Mesenchymal stem cell (in vitro differentiated cells and primary cell): ENCODE measurements at places on chromosomes 16 and 17.

DNA sequence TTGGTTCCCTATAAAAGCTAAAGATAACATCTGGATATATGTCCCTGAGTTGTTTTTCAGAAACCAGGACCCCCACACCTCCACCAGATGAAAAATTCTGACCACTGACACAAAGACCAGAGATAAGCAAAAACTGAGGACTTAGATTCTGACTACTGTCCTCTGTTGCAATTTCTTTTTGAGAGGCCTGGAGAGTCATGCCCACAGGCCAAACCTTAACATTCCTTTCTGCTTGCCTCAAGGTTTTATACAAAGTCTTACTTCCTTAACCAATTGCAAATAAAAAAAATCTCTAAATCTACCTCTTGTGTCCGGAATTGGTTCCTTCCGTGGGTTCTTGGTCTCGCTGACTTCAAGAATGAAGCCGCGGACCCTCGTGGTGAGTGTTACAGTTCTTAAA lies 228.5 kb downstream of the ABCC12 start:
- H3K27ac ChIP-seq = no peak overlapping the region
- no peaks in the 10 kb centered on the region for H3K27me3 ChIP-seq
- no peak overlapping the region for H3K4me3 ChIP-seq
- no peaks in the 10 kb centered on the region for H3K4me1 ChIP-seq

DNA sequence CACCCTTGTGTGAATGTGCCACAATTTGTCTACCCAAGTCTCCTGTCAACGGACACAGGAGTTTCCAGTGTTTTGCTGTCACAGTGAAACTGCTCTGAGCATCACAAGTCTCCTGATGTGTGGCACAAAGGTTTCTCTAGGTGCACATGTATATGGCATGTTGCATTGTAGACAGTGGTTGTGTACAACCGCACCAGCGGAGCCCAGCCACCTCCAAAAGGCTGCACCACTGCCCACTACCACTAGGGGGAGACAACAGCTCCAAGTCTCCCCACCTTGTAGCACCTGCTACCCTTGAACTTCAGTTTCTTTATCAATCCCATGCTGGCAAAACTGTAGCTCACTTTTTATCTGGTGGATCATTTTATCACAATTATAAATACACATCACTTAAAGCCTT lies 95.5 kb upstream of the ZNF469 start:
- H3K27me3 ChIP-seq = no peaks in the 10 kb centered on the region
- peaks cover 2% of the 10 kb centered on the region for H3K4me1 ChIP-seq
- no peak overlapping the region for H3K4me3 ChIP-seq

GRCh38 chr16:84777435-84777834 lies 42.4 kb upstream of the CRISPLD2 start:
- H3K4me1 ChIP-seq = no peaks in the 10 kb centered on the region
- no peaks in the 10 kb centered on the region for H3K27me3 ChIP-seq
- H3K4me3 ChIP-seq = no peak overlapping the region
- DNase-seq = no peak
- peaks cover 74% of the 10 kb centered on the region for H3K36me3 ChIP-seq

- no peaks in the 10 kb centered on the region for H3K36me3 ChIP-seq
- peaks cover 20% of the 10 kb centered on the region for H3K27me3 ChIP-seq
- peak; percentile 32 for DNase-seq
- H3K4me3 ChIP-seq = no peak overlapping the region
- peaks cover 18% of the 10 kb centered on the region for H3K4me1 ChIP-seq
Observed at GRCh38 chr17:19753051-19753509, 5.0 kb upstream of the ALDH3A1 start.

GRCh38 chr17:74417178-74418045 lies 14.5 kb upstream of the GPRC5C start:
- no peaks in the 10 kb centered on the region for H3K36me3 ChIP-seq
- no peak overlapping the region for H3K27ac ChIP-seq
- DNase-seq = peak; percentile 51
- peaks cover 13% of the 10 kb centered on the region for H3K4me1 ChIP-seq
- H3K4me3 ChIP-seq = peak overlapping the region; percentile 14

DNA sequence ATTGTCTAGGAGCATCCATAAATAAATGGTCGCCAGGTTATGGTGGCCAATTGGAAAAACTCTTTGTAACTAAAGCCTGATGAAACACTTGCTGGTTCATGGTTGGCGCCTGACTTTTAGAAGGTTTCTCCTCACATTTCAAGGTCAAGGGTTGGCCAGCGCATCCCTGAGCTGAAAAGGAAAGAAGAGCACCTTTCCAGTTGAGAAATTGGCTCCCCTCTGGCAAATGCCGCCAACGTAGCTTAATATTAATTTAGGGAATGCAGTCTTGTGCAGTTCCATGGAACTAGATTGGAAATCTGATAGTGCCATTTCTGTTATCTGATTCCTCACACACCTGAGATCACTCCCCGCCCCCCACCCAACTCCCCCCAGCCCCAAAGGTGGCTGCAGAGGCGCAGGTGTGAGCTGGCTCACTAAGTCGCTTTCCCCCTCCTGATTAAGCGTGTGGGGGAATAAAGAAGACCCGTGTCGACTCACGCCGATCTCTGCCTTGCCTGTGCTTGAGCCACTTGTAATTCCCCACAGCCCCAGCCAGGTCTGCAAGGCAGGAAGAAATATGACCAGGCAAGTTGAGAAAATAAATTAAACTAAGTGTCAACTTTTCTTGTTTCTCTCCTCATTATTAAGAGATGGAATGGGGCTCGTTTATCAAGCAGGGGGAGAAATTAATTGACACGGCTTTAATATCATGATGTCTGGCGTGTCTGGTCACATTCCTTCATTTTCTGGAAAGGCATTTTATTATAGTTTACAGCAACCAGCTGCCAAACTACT lies 157.7 kb downstream of the CCDC182 start:
- no peak for DNase-seq
- peaks cover 13% of the 10 kb centered on the region for H3K4me1 ChIP-seq
- no peak overlapping the region for H3K4me3 ChIP-seq
- H3K27ac ChIP-seq = no peak overlapping the region
- H3K36me3 ChIP-seq = no peaks in the 10 kb centered on the region

DNA sequence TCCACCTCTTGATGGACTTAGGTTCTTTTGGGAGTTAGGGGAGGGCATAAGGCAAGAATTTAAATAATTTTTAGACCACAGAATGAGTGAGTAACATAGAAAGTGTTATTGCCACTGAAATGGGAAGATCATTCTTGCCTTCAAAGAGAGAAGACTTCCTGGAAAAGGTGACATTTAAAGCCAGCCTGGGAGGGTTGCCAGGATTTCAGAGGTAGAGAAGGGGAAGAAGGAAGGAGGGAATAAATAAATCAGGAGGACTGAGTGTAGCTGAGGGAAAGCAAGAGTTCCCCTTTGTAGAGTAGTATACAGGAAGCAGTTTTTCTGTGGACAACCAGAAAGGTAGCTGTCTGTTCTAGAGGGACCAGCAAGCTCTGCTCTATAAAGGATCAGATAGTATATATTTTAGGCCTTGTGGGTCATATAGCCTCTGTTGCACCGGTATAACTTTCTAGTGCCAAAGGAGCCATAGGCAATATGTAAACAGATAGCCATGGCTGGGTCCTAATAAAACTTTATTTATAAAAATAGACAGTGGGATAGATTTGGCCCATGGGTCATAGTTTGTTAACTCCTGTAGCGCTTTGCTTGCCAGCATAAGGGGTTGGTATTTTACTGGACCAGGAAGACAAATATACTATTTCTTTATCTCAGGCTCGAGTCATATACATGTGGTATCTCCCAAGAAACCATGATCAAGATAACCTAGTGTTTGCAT lies 147.2 kb upstream of the CACNG5 start:
- peaks cover 17% of the 10 kb centered on the region for H3K36me3 ChIP-seq
- no peak overlapping the region for H3K27ac ChIP-seq
- H3K4me1 ChIP-seq = peaks cover 8% of the 10 kb centered on the region
- no peak overlapping the region for H3K4me3 ChIP-seq

- peaks cover 23% of the 10 kb centered on the region for H3K4me1 ChIP-seq
- no peak overlapping the region for H3K4me3 ChIP-seq
- no peak overlapping the region for H3K27ac ChIP-seq
- peaks cover 2% of the 10 kb centered on the region for H3K36me3 ChIP-seq
Observed at GRCh38 chr17:57465610-57466009, 209.3 kb downstream of the MSI2 start.

GRCh38 chr16:5416013-5416412 lies 318.4 kb upstream of the EEF2KMT start:
- no peaks in the 10 kb centered on the region for H3K4me1 ChIP-seq
- H3K27me3 ChIP-seq = no peaks in the 10 kb centered on the region
- H3K36me3 ChIP-seq = no peaks in the 10 kb centered on the region

- DNase-seq = no peak
- H3K36me3 ChIP-seq = no peaks in the 10 kb centered on the region
- H3K4me3 ChIP-seq = no peak overlapping the region
- no peak overlapping the region for H3K27ac ChIP-seq
- no peaks in the 10 kb centered on the region for H3K27me3 ChIP-seq
Observed at GRCh38 chr16:64543441-64543840, 578.4 kb downstream of the CDH11 start.

DNA sequence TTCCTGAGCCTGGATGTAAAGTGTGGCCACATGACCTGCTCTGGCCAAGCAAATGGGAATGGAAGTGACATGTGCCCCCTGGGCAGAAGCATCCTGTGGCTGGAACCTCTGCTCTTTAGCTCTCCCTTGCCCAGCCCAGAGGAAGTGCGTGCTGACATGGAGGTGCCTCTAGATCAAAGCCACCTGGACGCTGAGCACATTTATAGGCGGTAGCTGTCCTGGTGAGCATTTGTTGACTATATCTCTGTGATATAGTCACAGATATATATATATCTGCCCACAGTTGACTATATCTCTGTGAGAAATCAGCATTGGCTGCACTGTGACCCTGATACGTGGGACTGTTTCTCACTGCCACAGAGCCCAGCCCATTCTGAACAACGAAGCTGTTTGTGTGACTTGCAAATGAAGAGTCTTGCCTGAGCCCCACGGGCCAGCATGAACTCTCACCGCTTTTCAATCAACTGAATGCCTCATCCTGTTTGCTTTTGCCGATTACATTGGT lies 118.8 kb downstream of the C16orf95 start:
- H3K27ac ChIP-seq = no peak overlapping the region
- H3K4me3 ChIP-seq = no peak overlapping the region
- peaks cover 5% of the 10 kb centered on the region for H3K27me3 ChIP-seq
- H3K4me1 ChIP-seq = peaks cover 29% of the 10 kb centered on the region
- no peak for DNase-seq

DNA sequence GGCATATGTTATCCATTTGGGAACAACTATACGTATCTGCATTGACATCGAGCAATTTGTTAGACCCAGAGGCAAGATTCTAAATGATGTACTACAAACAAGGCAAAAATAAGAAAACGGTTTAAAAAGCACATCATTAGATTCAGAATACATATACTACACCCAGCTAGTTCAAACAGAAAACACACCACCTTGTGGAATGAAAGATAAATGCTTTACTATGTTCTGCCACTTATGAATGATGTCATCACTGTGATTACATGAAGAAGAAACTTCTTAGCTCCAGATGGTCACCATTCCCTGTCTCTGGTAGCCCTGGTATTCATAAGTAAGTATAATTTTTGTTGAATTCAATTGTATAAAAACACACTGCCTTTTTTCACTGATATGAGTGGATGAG lies 7.8 kb downstream of the NACA2 start:
- H3K36me3 ChIP-seq = no peaks in the 10 kb centered on the region
- H3K4me1 ChIP-seq = no peaks in the 10 kb centered on the region
- H3K4me3 ChIP-seq = no peak overlapping the region
- DNase-seq = peak; percentile 69
- H3K27ac ChIP-seq = no peak overlapping the region

- DNase-seq = no peak
- no peaks in the 10 kb centered on the region for H3K27me3 ChIP-seq
- H3K36me3 ChIP-seq = no peaks in the 10 kb centered on the region
- H3K4me1 ChIP-seq = no peaks in the 10 kb centered on the region
Observed at GRCh38 chr16:48860341-48860740, 250.4 kb upstream of the N4BP1 start.

GRCh38 chr17:588519-588918 lies 126.1 kb downstream of the VPS53 start:
- no peaks in the 10 kb centered on the region for H3K27me3 ChIP-seq
- no peak overlapping the region for H3K4me3 ChIP-seq
- no peak overlapping the region for H3K27ac ChIP-seq
- no peaks in the 10 kb centered on the region for H3K4me1 ChIP-seq
- DNase-seq = no peak

- peaks cover 33% of the 10 kb centered on the region for H3K27me3 ChIP-seq
- no peak overlapping the region for H3K4me3 ChIP-seq
- no peak overlapping the region for H3K27ac ChIP-seq
- no peak for DNase-seq
- peaks cover 24% of the 10 kb centered on the region for H3K4me1 ChIP-seq
Observed at GRCh38 chr16:1926271-1926670, 8.1 kb upstream of the HS3ST6 start.

GRCh38 chr17:6059406-6059805 lies 10.8 kb upstream of the WSCD1 start:
- no peak overlapping the region for H3K27ac ChIP-seq
- peaks cover 5% of the 10 kb centered on the region for H3K4me1 ChIP-seq
- no peak overlapping the region for H3K4me3 ChIP-seq
- peaks cover 61% of the 10 kb centered on the region for H3K27me3 ChIP-seq

GRCh38 chr16:11550791-11551498 lies 35.8 kb downstream of the LITAF start:
- H3K27ac ChIP-seq = no peak overlapping the region
- peaks cover 85% of the 10 kb centered on the region for H3K36me3 ChIP-seq
- DNase-seq = no peak
- H3K27me3 ChIP-seq = no peaks in the 10 kb centered on the region
- H3K4me3 ChIP-seq = no peak overlapping the region
- H3K4me1 ChIP-seq = no peaks in the 10 kb centered on the region

DNA sequence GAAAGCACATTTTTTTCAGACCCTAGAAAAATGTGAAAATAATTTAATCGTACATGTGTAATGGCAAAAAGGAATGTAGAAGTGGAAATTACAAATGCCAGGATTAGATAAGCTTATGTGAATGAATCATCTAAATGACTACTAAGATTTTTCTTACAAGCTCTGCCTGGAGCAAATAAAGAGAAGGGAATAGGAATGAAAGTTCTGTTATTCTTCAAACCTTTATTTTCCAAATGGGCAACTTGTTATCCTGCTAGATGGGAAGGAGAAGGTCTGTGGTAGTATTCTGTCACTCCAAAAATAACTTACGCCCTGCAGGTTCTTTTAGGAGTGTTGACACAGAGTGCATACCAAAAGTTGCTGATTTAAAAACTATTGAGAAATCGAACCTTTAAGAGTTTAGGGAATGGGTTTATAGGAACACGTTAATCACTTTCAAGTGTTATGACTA lies 9.7 kb downstream of the CTCF start:
- H3K36me3 ChIP-seq = peaks cover 27% of the 10 kb centered on the region
- no peaks in the 10 kb centered on the region for H3K4me1 ChIP-seq
- H3K4me3 ChIP-seq = no peak overlapping the region
- no peaks in the 10 kb centered on the region for H3K27me3 ChIP-seq
- DNase-seq = peak; percentile 45

DNA sequence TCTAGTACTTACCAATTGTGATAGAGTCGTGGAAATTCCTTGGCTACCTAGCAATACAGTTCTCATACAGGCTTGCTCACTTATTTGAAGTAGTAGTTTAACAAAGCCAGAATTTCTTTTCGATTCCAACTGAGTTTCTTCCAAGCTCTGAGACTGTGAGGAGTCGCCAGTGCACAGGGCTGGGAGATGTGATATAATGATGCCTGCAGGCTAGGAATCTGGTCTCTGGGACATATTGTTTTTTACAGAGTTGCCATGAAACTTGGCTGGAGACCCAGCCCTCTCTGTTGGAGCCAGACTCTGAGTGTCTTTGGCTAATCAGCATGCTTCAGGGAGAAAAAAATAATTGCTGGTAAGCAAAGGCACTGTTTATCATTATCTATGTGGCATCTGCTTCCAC lies 698.8 kb upstream of the GOT2 start:
- no peaks in the 10 kb centered on the region for H3K36me3 ChIP-seq
- no peak overlapping the region for H3K4me3 ChIP-seq
- H3K4me1 ChIP-seq = no peaks in the 10 kb centered on the region
- DNase-seq = no peak
- H3K27me3 ChIP-seq = no peaks in the 10 kb centered on the region
- H3K27ac ChIP-seq = no peak overlapping the region
